Stimulated activated CD4-positive, alpha-beta T cell treated with anti-CD3 and anti-CD28 coated beads, Interleukin-2, amount 100 ng/mL, for 48 hours (primary cell): ENCODE measurements at places on chromosomes 5 and 9.
A peak's percentile ranks its signal among the peaks of the same experiment; 100 is the strongest.

GRCh38 chr9:74942801-74943200 is 9.9 kb downstream of the C9orf40 start:
- no peak for DNase-seq

DNA sequence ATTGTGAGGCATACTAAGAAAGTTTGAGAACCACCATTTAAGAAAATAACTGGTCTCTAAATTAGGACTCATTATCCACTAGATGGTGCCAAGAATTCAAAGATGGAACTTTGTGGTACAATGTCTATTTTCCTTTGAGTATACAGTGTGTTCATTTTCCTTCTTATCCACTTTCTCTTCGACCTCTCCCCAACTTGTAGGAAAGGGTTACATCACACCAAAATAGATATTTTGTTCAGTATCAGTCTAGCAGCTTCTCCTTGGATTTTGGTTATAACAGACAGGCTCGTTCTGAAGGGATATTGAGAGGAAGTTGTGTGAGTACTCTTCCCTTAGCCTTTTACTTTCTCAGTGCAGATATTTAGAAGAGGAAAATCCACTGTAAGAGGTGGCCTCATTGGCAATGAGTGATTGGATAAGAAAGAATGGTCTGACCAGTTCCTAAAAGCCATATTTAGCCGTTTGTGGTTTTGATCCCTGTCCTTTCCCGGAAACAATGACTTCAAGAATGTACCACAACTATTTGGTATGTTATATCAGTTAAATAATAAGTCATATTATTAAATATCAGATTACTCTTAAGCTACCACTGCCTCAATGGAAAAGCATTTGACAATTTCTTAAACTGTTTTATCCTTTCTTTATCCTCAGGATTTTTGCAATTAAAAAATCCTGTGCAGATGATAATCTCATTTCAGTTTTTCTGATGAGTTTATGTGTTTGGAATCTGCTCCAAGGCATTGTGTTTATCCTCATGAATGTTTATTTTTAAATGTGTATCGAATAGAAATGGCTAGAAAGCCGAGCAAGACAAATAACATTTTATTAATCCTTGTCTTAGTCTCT is 69.0 kb upstream of the GRAMD2B start:
- DNase-seq = no peak

DNA sequence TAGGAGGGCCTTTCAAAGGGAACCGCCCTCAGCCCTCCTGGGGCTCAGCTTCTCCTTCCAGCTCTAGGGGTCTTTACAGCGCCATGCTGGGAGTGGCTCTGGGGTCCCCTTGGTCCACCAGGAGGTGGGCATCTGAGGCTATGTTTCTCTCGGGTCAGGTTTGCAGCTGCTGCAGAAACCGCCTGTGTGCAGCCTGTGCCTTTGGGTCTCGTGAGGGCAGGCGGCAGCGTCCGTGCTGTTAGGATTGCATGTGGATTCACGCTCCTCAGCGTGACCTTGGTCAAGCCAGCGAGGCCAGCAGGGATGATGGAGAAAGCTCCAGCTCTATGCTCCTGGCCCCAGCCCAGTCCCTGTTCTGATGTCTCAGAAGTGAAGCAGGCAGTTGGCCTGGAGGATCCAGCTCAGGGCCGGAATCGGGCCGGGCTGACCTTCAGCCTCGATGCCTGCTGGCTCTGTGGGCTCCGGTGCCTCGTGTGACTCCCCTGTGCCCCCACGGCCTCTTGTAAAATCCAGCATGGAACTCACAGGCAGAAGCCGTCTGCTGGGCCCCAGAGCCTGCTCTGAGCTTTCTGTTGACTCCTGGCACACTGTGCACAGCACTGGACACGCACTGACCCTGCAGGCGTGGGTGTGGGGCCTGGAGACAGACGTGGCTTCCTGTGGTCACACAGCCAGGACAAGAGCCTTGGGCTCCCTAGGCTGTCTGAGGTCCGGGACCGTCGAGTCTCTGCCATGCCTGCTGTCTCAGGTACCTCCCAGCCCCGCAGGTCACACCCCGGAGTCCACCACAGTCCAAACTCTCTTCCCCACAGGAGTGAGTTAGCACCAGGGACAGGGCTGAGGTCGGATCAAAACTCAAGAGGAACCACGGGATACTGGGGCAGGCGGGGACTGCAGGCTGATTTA is 54.3 kb downstream of the TRIP13 start:
- DNase-seq = no peak

GRCh38 chr5:172403189-172403796 is 51.0 kb downstream of the SH3PXD2B start:
- no peak for DNase-seq

- DNase-seq = no peak
Measured at GRCh38 chr9:133035669-133036068, 4.9 kb downstream of the GTF3C5 start.

GRCh38 chr5:24226479-24226878 is 418.3 kb downstream of the CDH10 start:
- DNase-seq = no peak

DNA sequence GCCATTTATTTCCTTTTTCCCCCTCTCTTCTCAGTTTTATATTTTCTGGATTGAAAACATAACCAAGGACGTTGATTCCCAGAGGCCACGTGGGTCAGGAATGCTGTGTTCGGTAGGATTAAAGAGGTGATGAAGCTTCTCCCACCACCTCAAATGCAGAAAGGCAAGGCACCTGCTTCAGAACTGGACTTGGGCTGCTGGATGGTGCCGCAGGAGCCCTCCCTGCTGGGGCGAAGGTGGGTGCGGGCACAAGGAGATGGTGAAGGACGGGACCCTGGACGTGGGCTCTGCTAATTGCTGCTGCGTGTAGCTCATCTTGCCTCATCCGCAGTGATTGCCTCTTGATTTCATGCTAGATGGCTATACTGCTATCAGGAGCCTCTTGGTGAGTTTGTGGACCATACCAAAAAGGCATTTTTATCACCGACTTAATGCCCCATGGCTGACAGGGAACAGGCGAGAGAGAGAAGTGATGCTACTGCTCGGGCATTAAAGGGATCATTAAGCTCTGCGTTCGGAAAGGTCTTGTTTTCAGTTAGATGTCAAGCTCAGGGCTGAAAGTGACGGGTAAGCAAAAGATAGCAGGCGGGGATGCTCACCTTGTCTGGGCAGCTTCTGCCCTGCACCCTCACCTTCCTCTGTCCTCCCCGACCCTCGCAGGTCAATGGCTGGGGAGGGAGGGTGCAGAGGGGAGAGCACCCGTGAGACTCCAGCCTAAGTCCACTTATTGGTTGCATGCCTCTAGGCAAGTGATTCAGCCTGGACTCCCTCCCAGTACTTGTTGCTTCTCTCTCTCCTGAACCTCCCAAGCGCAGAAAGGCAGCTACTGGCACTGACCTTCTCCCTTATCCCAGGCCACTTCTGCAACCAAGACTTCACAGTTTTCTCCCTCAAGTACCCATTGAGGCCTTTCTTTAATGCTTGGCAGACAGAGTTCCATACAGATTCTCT is 71.6 kb upstream of the FSTL4 start:
- DNase-seq = no peak

GRCh38 chr9:70409280-70409679 is 5.2 kb downstream of the KLF9 start:
- no peak for DNase-seq

DNA sequence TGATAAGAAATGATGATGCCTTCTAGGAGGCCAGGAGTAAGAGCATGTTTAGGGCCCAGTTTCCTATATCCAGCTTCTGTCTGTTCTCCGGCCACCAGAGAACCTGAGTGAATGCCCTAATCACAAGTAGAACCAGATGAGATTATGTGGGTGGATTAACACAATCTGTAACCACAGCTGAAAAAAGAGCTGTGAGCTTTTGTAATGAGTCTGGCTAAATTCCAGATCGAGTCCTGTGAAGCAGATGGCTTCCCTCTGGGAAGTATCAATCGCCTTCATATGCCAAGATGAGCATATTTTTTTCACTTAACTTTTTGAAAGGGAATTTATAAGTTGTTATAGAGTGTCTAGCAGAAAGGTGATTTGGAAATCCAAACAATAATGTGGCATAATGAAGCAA is 99.8 kb downstream of the NNT start:
- no peak for DNase-seq

DNA sequence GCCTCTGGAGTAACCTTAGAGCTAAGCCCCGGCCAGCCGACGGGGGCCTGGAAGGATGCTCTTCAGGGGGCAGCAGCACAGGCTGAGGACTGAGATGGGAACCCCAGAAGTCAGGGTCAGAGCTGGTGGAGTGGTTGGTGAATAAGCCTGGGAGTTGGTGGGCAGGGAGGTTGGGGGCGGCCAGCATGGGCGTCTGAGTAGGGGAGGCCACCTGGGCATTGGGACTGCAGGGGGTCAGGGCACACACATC is 14.4 kb downstream of the NINJ1 start:
- DNase-seq = no peak

GRCh38 chr5:111972548-111972947 is 215.6 kb upstream of the NREP start:
- no peak for DNase-seq

DNA sequence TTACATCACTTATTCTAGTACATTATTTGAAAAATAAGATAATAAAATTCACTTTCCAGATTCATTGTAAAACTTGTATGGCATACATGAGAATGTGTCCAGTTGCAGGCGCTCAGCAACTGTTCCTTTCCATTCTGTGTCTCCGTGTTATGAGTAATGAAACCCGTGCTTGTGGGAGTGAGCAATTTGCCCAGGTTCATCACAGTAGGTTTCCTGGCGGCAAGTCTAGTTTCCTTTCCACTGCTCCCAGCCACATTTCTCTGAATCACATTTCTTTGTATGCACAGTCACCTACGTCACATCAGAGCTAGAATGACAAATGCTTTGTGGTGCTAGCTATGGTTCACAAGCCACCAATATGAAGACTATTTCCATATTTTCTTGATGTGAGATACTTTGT is 39.9 kb downstream of the MOCS2 start:
- peak; percentile 53 for DNase-seq

DNA sequence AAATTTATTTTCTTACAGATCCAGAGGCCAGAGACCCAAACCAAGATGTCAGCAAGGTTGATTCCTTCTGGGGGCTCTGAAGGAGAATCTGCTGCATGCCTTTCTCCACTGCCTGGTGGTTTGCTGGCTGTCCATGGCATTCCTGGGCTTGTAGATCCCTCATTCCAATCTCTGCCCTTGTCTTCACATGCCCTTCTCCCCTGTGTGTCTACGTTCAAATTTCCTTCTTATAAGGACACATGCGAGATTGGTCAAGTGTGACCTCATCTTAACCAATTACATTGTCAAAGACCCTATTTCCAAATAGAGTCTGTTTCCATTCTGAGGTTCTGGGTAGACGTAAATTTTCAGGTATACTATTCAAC is 84.5 kb upstream of the RAI14 start:
- DNase-seq = no peak

DNA sequence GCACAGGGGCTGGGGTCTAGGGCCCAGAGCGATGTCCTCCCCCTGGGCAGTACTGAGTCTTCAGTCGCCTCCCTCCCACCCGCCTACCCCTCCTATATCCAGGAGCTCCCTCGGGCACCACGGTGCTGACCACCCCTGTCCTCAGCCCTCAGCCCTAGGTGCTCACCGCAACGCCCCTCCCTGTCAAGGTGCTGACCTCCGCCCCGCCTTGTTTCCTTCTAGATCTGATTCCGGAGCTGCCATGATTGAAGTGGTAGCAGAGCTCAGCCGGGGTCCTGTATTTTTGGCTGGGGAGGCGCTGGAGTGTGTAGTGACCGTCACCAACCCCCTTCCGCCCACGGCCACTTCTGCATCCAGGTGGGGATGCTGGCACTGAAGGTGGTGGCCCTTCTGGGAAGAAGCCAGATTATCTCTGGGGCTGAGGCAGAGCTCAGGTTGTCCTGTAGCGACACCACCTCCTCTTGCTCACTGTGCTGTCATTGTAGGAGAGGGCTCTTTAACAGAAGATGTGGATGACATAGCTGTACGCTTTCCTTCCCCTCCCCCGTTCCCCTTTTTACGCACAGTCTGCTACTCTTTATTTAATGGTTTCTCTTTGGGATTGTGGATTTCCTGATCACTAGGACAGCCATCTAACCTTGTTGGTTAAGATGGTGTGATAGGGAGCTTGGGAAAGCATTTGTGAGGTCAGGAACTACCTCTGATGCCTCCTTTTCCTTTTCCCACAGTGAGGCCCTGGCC is 598 bp downstream of the RGP1 start:
- DNase-seq = no peak

GRCh38 chr5:56961746-56962145 is 9.8 kb upstream of the MIER3 start:
- DNase-seq = no peak
